ENCODE measurements at places on chromosomes 12 and 14.

- DNase-seq = no peak
Observed at GRCh38 chr14:58656671-58657411, 19.1 kb downstream of the DACT1 start.

GRCh38 chr12:115341442-115341841 lies 657.5 kb upstream of the TBX3 start:
- no peak for DNase-seq

DNA sequence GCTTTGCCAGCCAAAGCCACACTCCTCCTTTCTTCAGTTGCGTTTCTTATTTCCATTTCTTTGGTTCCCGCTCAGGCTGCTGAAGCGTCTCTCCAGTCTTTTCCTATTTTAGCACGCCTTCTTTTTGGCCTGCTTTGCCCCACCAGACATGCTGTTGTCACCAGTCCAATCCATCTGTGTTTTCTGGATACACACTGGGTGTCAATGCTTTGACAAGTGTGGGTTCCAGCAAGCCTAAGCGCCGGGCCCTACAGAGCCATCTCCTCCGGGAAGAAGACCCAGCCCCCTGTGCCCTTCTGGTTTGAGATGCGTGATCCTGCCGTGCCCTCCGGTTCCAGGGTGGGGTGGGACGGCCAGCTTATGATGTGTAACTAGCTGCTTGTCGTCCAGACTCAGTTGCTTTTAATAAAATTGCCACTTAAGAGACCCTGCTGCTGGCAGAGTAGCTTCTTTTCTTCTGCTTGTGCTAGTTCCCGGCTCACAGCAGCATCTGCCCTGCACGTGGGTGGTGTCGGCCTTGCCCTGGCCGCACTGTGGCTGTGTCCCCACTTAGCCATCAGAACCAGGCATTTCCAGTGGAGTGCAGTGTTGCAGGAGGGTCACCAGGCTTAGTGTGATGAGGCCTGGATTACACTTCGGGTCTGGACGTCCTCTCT lies 29.7 kb downstream of the EML1 start:
- DNase-seq = no peak

DNA sequence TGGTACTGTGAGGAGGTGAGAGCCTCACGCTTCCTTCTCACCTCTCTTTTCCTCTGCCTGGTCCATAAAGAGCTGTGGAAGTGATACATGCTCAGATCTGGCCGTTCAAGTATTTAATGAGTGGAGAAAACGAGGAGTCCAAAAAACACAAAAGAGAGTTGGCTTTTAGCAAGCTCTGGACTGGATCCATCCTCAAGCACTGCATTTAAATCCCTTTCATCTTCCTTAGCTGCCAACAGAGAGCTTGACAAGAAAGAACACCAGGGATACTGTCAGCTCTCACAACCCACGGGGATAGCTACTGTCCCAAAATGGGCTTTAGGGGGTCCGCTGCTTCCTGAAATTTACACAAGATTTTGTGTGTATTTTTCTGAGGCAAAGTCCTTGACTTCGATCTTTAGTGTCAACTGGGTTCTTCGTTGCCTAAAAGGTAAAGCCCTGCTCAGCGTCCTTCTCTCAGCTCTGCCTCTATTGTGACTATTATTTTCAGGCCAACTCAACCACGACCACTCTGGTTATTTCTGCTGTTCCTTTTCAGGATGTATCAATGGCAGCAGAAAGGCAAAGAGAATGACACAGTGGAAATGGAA lies 120.9 kb downstream of the TMTC1 start:
- no peak for DNase-seq

GRCh38 chr12:8987685-8988084 lies 1.7 kb upstream of the KLRG1 start:
- no peak for DNase-seq

- DNase-seq = no peak
Observed at GRCh38 chr12:89781156-89781555, 72.5 kb upstream of the ATP2B1 start.

DNA sequence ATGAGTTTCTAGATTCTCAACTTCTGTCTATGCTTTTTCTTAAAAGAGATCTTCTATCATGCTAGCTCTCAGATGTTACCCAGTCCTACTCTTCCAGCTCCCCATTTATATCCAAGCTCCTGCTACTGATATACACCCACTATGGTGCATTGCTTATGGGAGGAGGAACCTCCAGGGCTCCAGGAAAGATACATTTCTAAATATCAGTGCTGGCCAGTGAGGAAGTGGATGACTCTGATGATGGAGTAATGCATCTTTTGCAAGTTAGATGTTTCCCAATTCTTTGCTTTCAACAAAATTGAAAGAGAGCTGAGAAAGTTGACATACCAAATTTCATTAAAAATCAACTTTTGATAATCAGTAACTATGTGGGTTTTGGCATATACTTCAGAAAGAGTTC lies 105.7 kb upstream of the RESF1 start:
- DNase-seq = no peak

- no peak for DNase-seq
Observed at GRCh38 chr12:43028826-43029225, 439.3 kb upstream of the PRICKLE1 start.

- DNase-seq = no peak
Observed at GRCh38 chr12:64825143-64826021, 935 bp downstream of the TBC1D30 start.

DNA sequence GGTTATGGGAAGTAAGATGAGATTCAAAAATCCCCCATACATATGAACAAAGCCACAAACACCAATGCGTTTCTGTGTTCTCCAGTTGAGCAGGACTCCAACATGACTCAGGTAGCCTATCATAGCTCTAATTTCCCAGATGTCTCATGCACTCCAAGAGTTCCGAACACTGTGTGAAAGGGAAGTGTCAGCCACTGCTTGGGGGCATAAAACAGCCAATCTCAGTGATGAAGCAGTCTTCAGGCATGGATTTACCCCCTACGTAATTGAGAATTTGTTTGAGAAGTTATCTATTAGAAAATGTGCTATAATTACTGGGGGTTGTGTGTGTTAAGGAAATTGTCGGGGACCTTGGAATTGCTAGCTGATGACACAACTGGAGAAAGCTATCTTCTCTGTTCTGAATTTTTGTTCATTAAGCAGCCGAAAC lies 153.9 kb upstream of the AVPR1A start:
- DNase-seq = no peak

DNA sequence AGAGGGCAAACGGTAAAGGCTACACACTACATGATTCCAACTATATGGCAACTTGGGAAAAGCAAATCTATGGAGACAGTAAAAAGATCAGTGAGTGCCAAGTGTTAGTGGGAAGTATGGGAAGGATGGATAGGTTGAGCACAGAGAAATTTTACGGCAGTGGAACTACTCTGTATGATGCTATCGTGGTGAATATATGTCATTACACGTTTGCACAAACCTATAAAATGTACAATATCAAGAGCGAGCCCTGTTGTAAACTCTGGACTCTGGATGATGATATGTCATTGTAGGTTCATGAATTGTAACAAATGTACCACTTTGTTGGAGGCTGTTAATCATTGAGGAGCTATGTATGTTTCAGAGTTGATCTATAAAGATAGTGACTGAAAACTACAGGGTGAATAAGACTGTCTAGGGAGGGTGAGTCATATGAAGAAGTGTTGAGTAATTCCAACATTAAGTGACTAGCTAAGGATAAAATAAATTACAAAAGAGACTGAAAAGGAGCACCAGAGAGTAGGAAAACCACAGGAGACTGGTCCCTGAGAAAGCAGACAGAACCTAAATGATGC lies 349.2 kb upstream of the LMO3 start:
- no peak for DNase-seq

GRCh38 chr12:115451780-115452736 lies 768.1 kb upstream of the TBX3 start:
- no peak for DNase-seq

GRCh38 chr14:88877192-88877591 lies 52.7 kb downstream of the TTC8 start:
- no peak for DNase-seq

DNA sequence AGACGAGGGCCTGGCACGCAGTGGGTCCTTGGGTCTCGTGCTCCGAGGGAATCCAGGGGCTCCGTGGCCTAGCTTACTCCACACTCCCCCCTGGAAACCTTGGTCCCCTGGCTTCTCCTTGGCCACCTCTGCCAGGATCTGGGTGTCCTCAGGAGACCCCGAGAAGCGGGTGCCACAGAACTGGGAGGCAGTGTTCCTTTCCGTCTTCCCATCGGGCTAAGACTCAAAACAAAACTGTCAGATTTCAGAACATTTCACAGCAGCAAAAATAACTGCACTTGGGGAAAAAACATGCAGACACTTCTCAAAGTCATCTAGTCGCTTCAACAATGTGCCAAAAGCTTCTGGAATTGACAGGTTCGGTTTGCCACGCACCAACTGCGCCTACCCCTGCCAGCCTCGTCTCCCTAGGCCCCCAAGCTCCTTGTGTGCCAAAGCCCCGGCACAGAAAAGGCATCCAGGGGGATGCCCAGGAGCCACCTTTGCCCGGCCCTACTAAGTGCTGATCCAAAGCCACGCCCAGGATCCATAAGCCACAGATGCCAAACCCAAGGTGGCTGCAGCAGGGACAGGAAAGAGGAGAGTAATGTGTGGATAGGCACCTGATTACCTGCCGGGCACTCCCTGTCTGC lies 58.4 kb upstream of the DIO3 start:
- no peak for DNase-seq

DNA sequence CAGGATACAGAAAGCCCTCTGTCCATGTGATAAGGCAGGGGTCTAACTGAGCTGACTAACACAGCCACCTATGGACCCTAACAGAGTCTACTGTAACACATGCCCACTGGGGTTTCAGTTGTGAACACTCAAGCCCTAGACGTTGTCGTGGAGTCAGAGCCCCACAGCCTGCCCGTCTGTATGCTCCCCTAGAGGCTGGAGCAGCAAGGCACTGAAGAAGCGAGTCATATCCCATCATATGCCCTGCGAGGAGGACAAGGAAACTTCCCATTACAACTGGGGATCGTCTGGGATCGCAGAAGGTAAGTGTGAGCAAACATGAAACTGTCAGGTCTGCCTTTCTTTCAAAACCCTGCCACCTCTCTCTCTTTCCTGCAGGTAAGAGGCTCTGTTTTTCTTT lies 138.1 kb downstream of the GPR65 start:
- no peak for DNase-seq

GRCh38 chr12:124007826-124008570 lies 35.0 kb downstream of the ZNF664 start:
- DNase-seq = no peak

DNA sequence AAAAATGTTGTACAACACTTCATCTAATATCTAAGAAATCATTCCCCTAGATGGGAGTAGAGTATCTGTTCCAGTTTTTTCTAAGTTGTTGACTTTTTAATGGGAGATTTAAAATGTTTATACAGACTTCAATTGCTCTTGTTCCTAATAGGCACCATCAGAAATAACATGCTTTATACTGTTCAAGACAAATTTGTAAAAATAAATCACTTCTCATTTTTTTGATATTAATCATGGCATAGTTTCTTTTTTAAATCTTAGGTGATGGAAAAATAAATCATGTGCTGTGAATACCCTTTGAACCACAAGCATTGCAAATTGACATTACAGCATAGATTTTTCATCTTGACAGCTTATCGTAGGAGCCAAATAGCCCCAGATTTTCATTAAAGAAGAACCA lies 473.5 kb upstream of the MGAT4C start:
- DNase-seq = no peak

- DNase-seq = no peak
Observed at GRCh38 chr14:95319312-95320077, at the start of gene CLMN. Gene CLMN (minus strand): TSS chr14:95319908. CDS start chr14:95319792, 116 bp downstream.

DNA sequence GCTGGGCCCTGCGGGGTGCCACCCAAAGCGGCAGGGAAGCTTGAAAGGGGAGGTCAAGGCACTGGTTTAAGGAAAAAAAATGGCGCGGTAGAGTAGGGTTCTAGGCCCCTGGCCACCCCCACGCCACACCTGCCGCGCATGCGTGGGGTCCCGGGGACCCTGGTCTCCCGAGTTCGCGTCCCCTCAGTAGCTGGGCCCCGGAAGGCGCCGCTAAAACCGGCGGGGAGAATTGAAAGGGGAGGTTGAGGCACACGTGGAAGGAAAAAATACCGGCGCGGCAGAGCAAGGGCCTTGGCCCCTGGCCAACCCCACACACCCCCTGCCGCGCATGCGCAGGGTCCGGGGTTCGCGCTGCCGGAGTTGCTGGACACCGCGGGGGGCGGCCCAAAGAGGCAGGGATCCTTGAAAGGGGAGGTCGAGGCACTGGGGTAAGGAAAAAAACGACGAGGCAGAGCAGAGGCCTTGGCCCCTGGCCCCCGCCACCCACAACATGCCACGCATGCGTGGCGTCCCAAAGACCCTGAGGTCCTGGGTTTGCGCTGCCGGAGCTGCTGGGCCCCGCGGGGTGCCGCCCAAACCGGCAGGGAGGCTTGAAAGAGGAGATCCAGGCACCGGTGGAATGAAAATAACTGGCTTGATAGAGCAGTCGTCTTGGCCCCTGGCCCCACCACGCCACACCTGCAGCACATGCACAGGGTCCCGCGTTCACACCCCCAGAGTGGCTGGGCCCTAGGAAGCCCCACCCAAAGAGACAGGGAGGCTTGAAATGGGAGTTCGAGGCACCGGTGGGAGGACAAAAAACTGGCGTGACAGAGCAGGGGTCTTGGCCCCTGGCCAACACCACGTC lies 314.5 kb downstream of the ALG10 start:
- DNase-seq = no peak

DNA sequence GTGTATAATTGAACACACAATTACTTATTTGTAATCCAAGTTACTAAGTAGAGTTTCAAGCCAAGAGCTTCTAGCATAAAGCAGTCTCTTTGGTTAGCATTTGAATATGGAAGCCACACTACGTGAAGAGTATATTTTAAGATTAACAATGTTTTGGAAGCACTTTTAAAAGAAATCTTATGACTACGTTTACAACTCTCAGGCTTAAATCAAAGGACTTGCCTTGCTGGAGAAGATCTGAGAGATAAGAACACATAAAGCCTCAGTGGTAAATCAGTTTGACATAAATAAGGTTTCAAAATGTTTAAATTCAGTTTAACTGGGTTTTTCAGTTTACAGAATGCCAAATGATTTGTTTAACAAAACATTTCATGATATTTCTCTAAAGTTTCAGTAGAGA lies 161.9 kb upstream of the PDE3A start:
- no peak for DNase-seq

Data from activated CD8-positive, alpha-beta memory T cell treated with anti-CD3 and anti-CD28 coated beads for 1 hour (primary cell).